ENCODE measurements at places on chromosomes 2 and 18. TPM values are rescaled to one million over a fixed set of nuclear protein-coding genes. Genes with fewer than 3 reads are reported as not detected.

Gene AQP4
- 0.23 TPM for polyA plus RNA-seq

Gene TAF4B
- polyA plus RNA-seq = 5.3 TPM

Gene NPC1
- polyA plus RNA-seq = 18.5 TPM

Gene GATA6
- polyA plus RNA-seq = 6.8 TPM

Gene KLHL41
- 1.1 TPM for polyA plus RNA-seq

Gene SLC16A14
- polyA plus RNA-seq = 8.2 TPM

Gene RAX
- not detected for polyA plus RNA-seq

Gene ERICH2
- polyA plus RNA-seq = 3.1 TPM

Gene TEX44
- not detected for polyA plus RNA-seq

Gene CRYGA
- polyA plus RNA-seq = not detected

GRCh38 chr2:210366675-210367080 lies 51.7 kb upstream of the MYL1 start:
- no peak for DNase-seq

- no peak for DNase-seq
These were observed 70.7 kb downstream of the LIPG start for GRCh38 chr18:49632588-49632987.

DNA sequence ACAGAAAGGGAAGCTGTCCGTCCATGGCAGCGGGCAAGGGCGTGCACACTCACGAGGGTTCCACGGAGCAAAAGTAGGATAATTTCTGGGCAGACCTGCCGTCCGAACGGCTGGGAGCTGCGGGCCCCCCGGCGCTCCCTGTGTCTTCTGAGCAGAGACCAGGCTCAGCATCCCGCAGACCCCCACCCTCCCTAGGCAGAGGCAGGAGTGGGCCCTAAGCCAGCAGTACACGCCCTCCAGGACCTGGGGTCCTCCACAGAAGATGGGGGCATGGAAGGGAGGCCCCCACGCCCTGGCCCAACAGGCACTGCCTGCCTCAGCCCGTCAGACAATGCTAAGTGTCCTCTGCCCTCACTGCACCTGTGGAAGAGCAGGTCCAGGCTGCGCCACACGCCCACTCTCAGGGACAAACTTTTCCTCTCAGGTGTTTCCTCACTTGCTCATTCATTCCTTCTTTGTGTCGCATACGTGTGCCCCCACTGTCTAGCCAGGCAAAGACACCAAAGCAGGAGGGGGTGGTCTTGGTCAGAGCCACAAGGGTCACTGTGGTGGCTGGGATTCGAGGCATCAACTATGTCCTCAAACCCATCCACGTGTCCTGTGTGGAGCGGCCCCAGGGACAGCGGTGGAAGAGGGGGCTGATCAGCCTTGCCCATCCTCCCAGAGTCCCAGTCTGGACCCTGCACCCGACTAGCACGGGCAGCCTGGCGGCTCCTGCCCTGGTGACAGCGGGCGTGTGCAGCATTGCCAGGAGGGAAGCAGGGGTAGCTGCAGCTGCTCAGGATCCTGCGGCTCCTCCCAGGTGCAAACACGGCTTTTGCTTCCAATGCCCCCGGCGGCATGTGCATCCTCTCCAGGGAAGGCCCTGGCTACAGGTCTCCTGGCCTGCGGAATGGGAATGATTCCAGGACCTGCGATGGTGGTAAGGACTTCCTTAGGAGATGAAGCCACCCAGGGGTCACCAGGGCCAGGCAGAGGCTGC lies 2.4 kb upstream of the GPC1 start:
- DNase-seq = no peak

DNA sequence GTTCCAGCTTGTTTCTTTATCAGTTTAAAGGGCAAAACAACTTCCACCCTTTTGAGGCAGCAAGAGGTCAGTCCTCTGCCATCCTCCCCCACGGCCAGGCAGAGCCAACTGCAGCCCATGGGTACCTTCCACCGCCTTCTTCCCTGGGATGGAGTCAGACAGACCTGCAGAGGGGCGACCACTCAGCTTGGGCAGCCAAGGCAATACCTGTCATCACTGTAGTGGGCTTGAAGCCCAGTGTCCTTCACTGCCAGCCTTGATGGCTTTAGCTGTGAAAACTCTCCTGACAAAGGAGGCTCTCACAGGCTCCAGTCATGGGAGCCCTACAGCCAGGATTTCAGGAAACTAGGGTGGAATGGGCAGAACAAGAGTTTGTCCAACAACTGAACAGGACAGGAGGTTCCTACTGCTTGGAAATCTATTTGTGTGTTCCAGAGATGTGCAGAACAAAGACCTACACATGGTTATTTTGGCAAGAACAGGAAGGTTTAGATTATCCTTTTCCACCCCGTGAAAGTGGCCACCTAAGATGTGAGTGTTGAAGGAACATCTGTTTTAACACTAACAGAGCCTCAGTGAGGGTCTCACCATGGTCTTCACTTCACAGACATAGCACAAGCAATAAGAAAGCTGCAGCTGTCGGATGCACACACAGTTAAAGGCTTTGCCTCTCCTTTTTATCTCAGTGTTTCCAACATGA lies 93.9 kb upstream of the RMDN2 start:
- no peak for DNase-seq

- DNase-seq = no peak
These were observed 263.0 kb downstream of the EIPR1 start for GRCh38 chr2:3114406-3115185.

DNA sequence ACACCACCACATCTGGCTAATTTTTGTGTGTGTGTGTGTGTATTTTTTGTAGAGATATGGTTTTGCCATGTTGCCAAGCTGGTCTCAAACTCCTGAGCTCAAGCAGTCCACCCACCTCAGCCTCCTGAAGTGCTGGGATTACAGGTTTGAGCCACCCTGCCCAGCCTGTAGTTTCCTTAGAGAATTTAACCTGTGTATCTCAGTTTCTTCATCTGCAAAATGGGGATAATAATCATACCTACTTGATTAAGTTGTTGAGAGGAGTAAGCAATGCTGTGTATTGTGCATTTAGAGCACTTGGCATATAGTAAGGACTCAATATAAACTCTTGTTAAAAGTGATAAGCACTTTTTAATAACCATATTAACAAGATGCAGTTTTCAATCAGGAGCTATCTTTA lies 6.3 kb upstream of the SANBR start:
- DNase-seq = no peak

GRCh38 chr2:88810488-88810887 lies 119.0 kb downstream of the RPIA start:
- DNase-seq = no peak

DNA sequence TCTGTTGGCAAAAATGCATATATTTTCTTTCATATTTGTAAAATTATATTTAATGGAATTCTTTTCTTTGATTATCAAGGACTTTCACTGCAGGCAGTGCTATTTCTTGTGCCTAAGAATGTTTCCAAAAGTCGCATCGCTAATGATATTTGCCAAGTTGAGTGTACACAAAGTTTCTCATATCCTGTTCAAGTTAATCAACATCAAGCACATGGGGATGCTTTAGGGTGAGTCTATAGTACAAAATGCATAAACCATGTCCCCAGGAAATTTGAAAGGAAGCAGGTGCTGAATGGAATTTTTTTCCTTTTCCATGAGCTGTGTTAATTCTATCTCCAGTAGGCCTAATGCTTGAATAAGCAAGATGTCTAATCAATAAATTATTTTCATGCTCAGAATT lies 129.7 kb downstream of the GALNT1 start:
- DNase-seq = no peak

- DNase-seq = no peak
These were observed 313.7 kb downstream of the CYP26B1 start for GRCh38 chr2:71833855-71834560.

DNA sequence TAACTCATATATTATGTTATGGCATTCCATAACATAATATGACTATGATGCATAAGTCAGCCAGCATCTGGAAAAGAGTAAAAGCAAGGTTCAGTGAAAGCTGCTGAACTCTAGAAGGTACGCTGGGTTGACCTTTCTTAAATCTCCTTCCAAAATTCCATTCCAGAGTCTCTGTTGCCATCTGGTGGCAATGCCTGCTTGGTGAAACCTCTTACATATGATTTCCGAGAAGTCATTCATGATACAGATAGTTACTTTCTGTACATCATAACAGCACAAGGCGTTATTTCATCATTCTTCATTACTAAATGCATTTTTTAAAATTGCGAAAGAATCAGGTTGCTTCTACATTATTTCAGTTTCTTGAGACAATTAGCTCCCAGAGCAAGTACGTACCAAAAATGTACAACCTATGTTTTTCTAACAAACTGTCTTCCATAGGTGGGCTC lies 7.0 kb upstream of the EPG5 start:
- peak; percentile 34 for DNase-seq

DNA sequence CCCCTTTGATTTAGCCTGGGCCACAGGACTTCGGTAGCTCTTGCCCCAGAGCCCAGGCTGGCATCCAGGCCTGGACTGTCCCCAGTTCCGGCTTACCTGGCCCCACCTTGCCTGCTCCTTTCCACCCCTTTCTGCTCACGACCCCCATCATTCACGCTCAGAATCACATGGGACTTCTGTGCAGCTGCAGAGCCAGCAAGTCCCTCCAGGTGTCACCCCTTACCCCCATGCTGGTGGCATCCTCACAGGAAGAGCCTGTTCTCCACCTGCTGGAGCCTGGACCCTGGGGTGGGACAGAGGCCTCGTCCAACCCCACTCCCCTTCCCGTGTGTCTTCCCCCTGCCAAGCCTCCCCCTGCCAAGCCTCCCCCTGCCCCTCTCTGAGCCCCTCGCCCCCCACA lies 7.9 kb upstream of the KCNIP3 start:
- no peak for DNase-seq

- no peak for DNase-seq
These were observed 22.3 kb downstream of the ASAP2 start for GRCh38 chr2:9228781-9229469.

- DNase-seq = no peak
These were observed 206.5 kb downstream of the CPS1 start for GRCh38 chr2:210762604-210763588.

- DNase-seq = no peak
These were observed 116.2 kb upstream of the ST6GAL2 start for GRCh38 chr2:107001964-107002696.

- no peak for DNase-seq
These were observed 4.4 kb upstream of the PID1 start for GRCh38 chr2:229275506-229275905.

DNA sequence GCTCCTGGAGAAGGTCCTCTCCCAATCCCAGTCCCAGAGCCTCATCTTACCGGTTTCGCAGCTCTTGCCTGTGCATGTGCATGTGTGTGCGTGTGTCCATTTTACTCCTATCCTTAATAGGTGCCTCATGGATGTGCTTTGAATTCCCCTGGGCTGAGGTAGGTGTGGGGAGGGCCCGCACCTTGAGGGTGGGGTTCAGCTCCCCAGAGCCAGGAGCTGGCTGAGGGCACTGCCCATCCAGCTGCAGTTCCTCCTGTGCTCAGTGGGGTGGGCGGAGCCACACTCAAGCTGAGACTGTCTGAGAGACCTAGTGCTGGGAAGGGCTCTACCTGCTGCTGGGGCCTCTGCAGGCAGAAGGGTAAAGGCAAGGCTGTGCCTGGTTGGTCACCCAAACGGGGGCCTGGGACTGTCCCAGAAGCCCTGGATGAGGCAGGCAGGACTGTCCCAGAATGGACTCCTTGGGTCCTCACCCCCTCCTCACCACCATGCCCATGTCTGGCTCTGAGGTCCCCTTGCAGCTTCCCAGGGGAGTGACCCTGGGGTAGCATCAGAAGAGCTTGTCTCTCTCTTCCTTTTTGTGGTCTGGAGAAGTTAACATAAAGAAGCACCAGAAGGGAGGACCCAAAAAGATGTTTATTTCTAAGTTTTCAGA lies 8.9 kb downstream of the GDF7 start:
- DNase-seq = no peak

- no peak for DNase-seq
These were observed 223.6 kb upstream of the EPAS1 start for GRCh38 chr2:46073540-46074046.

GRCh38 chr2:2683606-2684224 lies 352.6 kb upstream of the MYT1L start:
- DNase-seq = no peak

DNA sequence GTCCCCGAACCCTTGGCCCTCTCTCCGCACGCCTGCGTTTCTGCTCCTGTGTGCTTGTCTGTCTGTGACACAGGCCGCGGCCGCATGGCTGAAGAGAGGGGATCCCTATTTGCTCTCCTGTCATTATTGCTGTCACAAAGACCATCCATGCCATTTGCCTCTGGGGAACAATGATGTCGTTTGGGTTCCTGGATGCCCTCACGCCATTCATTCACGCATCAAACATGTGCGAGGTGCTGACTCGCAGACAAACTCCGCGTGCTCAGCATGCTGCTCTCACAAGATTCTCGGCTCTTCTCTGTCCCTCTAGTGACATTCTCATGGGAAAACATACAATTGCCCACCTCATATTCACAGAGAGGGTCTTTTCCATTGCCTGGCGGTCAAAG lies 67.8 kb downstream of the ASB1 start:
- no peak for DNase-seq

DNA sequence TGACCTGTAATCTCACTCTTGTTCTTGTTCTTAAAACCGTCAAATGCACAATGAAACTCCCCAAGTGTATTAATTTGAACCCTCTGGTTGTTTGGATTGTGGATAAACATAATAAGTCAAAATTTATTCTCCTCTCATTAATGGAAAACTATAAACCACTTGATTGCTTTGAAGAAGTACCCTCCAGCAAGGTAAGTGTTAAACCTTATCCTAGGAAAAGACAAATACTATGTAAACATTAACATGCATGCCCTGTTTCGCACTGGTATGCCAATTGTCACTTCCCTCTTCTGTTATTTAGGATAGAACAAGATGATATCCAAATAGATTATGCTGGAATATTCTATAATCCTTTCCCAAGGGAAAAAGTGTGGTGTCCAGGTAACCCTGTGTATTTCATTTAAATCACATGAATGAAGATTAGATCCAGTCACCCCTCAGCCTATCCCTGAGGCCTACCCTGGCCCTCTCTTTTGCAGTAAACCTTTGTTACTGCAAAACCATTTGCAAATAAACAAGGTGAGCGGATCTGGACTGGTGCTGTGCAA lies 1.3 kb downstream of the ADI1 start:
- no peak for DNase-seq

DNA sequence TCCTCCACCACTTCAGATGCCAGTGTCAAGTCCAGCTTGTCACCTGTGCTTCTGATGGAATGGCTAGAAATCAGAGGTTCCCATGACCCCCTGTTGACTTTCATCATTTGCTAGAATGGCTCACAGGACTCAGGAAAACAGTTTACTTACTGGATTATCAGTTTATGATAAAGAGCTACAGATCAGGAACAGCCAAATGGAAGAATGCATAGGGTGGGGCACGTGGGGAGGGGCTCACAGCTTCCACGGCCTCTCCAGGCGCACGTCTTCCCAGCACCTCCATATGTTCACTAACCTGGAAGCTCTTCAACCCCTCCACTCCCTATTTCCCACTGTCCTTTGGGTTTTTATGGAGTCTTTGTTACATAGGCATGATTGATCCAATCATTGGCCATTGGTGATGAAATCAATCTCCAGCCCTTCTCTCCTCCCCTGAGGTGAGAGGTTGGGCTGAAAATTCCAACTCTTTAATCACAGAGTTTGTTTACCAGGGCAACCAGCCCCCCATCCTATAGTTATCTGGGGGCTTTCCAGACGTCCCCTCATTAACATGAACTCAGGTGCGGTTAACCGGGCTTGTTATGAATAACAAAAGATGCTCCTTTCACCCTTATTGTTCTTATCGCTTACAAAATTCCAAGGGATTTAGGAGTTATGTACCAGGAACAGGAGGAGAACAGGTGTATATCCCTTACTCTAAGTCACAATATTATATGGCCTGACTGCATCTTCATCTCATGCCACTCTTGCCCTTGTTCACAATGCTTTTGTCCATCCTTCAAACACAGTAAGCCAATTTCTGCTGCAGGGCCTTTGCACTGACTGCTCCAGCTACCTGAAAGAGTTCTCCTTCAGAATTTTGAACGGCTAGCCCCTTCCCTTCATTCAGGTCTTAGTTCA lies 35.2 kb downstream of the ANXA4 start:
- DNase-seq = no peak

- DNase-seq = no peak
These were observed 39.7 kb upstream of the TEX51 start for GRCh38 chr2:126858991-126859390.

Measured in right renal cortex interstitium (tissue), 3 donors.